ENCODE measurements at places on chromosomes 7 and 10.

DNA sequence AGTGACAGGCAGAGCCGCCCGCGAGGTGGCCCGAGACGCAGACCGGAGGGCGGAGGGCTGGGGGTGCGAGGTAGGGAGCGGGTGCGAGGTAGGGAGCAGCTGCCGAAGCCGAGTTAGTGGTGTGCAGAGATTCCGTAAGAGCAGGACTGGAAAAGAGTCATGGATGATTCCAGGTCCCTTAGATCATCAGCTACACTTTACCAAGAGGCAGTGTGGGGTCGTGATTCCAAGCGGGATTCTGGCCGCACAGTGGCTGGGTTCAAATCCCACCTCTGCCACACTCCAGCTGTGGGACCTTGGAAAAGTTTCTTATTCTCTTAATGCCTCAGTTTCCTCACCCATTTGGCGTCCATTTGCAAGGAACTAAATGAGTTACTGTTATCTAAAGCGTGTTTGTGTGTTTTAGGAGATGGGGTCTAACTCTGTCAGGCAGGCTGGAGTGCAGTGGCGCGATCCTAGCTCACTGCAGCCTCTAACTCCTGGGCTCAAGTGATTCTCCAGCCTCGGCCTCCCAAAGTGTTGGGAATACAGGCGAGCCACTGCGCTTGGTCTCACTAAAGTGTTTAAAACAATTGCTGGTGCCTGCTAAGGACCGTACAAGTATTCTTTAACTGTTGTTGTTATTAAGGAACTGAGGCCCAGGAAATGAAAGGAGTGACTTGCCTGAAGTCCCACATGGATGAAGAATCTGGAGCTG is 1.1 kb downstream of the NDUFB2 start:
- DNase-seq = no peak

- no peak for DNase-seq
These were observed 107.5 kb downstream of the ITGB8 start for GRCh38 chr7:20438248-20438647.

DNA sequence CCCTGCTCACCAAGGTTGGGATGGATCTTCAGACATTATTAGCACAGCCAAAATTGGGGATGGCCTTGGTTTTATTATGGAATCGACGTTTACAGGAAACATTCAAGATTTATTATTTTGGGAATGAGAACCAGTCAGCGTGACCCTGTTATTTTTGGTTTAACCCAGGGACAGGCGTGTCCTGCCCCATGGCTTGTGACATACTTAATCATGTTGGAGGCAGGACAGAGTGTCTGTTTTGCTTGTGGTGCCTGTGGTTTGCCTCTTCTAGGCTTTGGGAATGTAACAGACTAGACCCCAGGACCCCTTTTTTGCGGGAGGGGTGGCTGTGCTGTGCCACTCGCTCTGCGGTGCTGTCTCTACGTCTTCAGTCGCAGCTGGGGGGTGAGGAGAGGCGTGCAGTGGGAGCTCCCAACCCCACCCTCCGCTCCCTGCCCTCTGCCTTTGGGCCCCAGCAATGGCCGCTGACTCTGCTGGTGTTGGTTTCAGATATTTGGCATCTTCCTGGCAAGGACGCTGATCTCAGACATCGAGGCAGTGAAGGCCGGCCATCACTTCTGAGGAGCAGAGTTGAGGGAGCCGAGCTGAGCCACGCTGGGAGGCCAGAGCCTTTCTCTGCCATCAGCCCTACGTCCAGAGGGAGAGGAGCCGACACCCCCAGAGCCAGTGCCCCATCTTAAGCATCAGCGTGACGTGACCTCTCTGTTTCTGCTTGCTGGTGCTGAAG is 20.1 kb upstream of the SH2D4B start:
- no peak for DNase-seq

- DNase-seq = no peak
These were observed 642.5 kb upstream of the KCND2 start for GRCh38 chr7:119630406-119630969.

DNA sequence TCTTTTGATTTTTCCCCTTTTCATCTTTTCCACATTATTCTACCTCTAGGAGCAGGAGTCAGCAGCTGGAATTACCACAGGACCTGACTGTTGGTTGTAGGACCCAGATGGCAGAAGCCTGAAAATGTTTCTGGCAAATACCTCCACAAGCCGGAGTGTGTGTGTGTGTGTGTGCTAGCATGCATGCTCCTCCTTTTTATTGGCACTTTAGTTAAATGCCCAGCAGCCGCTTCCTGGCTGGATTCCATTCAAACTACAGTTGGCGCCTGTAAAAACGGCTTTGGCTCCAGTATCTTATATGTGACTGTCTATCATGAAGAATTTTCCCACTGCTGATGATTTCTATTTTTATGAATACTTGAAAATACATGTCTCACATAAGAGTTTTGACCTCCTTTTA is 319.7 kb upstream of the SP4 start:
- no peak for DNase-seq

DNA sequence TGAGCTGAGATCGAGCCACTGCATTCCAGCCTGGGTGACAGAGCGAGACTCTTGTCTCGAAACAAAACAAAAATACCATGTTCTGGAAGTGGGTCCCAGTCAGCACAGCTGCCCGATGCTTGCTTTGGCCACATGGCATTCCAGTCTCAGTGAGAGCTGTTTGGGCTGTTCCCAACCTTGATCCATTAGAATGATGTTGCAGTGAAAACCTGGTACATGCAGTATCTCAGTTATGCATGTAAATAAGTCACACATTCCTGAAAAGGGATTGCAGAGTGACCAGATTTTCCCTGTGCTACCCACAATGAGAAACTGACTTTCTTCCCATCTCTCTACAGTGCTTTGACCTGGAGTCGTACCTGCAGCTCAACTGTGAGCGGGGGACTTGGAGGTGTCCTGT is 15.4 kb downstream of the ZMIZ2 start:
- DNase-seq = no peak

DNA sequence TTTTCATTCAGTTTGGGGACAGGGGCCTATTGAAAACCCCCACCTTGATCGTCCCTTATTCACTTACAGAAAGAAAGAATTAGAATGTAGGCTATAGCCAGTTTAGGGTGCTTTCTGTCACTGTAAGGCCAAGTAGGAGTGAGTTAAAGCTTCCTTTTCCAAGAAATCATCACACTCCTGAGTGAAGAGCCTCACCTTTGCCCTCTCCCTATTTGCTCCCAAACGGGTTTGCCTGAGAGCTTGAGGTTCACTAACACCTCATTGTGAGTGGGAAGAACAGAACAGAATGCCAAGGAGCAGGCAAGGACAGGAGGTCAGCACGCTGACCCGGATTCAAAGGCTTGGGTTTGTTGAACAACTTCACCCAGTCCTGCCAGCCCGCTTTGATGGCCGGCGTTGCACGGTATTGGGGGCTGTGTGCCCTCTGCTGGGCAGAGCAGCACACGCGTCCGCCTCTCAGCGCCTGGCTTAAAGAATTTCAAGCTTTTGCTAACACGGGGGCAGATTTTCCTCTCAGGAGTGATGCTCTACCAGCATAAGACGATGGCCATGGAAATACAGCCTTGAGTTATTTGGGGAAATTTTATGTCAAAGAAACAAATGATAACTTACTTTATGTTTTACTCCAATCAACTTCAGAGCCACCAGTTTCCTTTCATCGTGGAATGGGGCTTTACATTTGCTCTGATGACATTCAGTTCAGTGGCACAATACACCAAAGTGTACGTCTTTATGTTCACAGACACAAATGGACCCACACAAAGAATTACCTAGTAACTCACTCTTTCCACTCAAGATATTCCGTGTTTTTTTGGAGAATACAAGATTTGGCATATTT is 470.0 kb downstream of the SUGCT start:
- DNase-seq = peak; percentile 34

- DNase-seq = no peak
These were observed 35.8 kb upstream of the MAP3K8 start for GRCh38 chr10:30398193-30398592.

Measured in renal pelvis (tissue), 12 donors.